NCI-H460 (cell line): ENCODE measurements at places on chromosomes 11 and 22. TPM values are rescaled to one million over a fixed set of nuclear protein-coding genes. Genes with fewer than 3 reads are reported as not detected.

- DNase-seq = no peak
These were observed 19.8 kb upstream of the HMOX1 start for GRCh38 chr22:35361001-35361558.

- DNase-seq = no peak
These were observed 733.5 kb downstream of the BRD1 start for GRCh38 chr22:49094151-49094550.

- DNase-seq = no peak
These were observed 41.1 kb downstream of the UBASH3B start for GRCh38 chr11:122696662-122697061.

DNA sequence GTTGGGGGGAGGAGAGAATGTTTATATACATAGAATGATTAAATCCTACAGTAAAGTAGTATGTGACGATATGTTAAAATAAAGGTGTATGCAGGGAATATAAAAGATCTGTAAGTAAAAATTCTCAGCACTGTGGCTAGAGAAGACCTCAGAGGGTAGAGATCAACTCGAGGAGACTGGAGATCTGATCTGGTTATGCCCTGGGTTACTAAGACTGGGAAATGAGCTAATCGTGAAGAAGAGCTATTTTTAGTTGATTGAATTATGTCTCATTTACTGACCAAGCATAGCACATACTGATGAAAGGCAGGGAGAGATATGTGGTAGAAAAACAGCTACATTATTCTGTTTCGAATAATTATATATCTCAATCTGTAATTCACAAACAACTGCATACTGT is 42.8 kb upstream of the ALKBH3 start:
- DNase-seq = no peak

DNA sequence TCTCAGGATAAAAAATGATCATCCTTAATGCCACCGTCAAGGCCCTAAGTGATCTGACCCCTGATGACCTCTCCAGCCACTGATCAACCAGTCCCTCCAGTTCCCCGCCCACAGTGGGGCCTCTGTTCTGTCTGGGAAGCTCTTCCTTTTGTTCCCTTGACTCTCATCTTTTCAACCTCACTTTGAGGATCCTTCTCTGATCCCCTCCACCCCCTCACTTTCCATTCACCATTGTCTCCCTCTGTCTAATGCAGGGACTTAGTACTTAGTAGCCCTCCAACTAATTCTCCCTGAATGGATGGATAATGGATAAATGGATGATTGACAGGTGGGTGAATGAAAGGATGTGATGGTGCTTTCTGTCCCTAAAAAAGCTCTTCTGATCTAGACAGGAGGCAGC is 45.6 kb downstream of the C11orf58 start:
- DNase-seq = no peak

DNA sequence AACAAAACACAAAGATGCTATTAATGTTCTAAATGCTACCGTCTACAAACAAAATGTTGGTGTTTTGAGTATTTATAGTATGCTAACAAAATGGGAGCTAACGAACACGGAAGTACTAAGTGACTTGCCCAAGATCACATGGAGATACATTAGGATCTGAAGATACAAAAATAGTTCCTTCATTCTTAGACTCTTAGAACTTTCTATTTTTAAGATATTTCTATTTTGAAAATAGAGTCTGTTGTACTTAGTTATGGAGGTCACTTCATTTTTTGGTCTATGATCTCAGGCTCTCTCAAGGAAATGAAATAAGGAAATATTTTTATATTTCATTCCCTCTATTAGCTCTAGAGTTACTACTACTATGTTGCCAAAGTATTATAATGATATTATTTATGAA is 64.2 kb downstream of the APOL5 start:
- no peak for DNase-seq

DNA sequence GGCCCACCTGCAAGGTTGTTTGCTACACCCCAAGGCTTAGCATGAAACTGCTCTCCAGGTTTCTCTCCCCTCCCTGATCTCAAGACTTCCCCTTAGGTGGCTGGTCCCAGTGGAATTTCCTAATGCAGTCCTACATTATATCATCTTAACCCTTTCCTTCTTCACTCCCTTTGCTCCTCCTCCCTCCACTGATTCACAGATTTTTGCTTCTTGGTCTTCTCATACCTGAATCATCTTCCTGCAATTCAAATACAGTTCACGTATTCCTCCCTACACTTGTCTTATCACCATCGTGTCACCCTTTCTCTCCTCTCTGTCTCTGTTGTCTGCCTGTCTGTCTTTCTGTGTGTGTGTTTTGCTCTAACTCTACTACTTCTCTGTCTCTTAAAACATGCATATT is 17.0 kb downstream of the MMP10 start:
- no peak for DNase-seq

The GAL3ST3 gene
- not detected in 2 replicates for total RNA-seq

The ME3 gene
- 13.0 and 26.7 TPM in 2 replicates for total RNA-seq
